Brain microvascular endothelial cell (primary cell): ENCODE measurements at places on chromosomes 5 and 9.

DNA sequence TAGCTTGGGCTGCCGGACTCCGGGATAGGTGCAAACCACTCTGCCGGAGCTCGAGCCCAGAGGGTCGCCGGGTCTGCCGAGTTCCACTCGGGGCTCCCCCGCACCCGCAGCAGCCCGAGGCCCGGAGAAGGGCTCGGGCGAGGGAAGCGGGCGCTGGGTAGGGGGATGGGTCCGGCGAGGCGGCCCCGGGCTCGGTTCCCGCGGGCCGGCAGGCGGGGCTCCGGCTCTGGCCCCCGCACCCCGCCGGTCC is 507 bp downstream of the RICTOR start:
- DNase-seq = no peak

GRCh38 chr9:131831380-131832165 is 91.7 kb upstream of the RAPGEF1 start:
- no peak for DNase-seq

GRCh38 chr9:125889476-125890419 is 142.6 kb downstream of the PBX3 start:
- DNase-seq = peak; percentile 9

GRCh38 chr5:149141224-149141956 is at the start of gene ABLIM3:
ABLIM3 (plus strand) TSS chr5:149141493; CDS start chr5:149142096, 603 bp downstream.
- DNase-seq = peak; percentile 55

DNA sequence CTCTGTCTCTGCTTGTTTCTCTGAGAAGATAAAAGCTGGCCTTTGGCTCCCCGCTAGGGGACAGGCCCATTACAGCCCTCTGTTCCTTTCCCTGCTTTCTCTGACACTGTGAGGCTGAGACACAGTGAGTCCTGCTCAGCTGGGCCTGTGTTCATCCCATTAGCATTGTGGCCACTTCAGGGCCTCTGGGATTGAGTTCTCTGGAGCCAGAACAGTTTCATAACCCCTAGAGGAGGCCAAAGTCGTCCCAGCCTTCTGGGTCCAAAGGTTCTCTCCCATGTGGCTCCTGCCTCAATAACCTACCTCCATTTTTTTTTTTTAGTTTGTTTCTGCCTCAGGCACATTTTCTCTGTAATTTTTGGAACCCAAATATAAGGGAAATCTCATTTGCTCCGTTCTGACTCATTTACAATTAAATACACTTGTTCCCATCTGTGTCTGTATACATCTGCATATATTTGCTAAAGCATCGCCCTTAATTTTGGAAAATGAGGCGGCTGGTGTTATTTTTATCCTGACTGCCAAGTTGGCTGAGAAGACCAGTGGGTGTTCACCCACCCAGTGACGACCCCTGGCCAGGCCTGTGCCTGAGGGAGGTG is 27.3 kb upstream of the CTNNA1 start:
- DNase-seq = no peak

DNA sequence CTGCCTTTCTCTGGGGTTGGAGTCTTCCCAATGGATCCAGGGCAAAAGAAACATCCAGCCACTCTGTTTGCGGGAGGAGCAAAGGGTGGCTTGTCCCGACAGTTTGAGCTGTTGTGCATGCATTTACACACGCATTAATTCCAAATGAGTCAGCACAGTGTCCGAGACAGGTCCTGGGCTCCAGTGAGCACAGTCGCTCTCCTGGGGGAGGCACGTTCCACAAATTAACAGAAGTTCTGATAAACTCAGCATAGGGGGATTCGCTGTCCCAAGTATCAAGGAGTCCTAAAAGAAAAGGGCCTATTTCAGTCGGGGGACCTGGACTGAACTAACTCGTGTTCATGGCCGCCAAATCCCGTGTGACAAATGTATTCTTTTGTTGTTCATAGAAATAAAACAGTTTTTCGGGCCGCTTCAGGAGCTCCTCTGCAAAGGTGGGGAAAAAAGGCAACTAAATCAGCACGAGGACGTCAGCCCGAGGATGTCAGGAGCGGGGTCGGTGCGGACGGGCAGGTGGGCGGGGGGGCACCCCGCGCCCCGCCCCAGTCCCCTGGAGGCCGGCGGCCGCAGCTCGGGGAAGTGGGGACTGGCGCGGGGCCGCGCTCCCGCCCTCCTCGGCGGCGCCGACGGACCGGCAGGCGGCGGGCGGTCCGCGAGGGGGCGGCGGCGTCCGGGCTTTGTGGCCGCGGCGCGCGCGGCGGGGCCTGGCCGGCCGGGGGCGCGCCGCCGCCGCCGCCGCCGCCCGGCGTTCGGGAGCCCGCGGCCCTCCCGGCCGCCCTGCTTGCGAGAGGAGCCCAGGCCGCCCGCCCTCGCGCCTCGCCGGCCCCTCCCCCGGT is at the start of gene MSANTD3:
Gene MSANTD3, plus strand, starts transcription at position 614 of the 836 bp plus-strand sequence. CDS start 14,796 bp downstream, outside the sequence.
- DNase-seq = peak; percentile 73

GRCh38 chr9:97930972-97931371 is 7.0 kb downstream of the HEMGN start:
- no peak for DNase-seq

DNA sequence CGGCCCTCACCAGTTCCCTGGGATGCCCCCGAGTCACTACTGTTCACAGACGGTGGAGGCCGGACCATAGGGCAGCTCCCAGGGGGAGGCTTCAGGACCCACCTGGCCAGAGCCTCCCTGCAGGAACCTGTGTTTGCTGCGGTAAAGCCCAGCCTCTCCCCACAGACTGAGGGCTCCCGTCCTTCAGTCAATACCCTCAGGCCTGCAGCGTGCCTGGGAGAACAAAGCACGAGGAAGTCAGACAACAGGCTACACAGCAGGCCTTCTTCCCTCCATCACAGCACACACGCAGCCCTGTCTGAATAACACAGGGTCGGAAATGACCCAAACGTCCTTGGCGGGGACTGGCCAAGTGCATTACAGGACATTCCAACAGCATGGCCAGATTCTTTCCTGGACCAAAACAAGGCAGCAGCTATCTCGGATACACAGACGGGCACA is 34.4 kb downstream of the COL23A1 start:
- DNase-seq = no peak

- no peak for DNase-seq
Observed at GRCh38 chr5:166276006-166276405, 2015.4 kb upstream of the WWC1 start.

- DNase-seq = peak; percentile 12
Observed at GRCh38 chr9:125325826-125326225, 64.2 kb downstream of the GAPVD1 start.

DNA sequence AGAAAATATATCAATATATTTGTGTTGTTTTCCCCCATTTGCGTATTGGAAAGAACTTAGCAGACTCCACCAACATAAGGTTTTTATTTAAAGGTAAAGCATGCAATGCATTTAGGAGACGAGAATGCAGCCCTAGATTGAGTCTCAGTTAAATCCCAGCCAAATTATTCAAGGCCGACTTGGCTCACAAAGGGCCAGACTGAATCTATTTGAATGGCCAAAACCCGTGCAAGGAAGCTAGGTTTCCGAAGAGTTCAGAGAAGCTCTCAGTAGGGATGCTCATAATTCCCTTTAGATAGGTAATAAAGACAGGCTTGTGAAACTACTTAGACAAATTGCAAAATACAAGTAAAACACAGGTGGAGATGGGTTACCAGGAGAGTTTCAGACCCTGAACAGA is 520.3 kb downstream of the CDH9 start:
- DNase-seq = no peak

DNA sequence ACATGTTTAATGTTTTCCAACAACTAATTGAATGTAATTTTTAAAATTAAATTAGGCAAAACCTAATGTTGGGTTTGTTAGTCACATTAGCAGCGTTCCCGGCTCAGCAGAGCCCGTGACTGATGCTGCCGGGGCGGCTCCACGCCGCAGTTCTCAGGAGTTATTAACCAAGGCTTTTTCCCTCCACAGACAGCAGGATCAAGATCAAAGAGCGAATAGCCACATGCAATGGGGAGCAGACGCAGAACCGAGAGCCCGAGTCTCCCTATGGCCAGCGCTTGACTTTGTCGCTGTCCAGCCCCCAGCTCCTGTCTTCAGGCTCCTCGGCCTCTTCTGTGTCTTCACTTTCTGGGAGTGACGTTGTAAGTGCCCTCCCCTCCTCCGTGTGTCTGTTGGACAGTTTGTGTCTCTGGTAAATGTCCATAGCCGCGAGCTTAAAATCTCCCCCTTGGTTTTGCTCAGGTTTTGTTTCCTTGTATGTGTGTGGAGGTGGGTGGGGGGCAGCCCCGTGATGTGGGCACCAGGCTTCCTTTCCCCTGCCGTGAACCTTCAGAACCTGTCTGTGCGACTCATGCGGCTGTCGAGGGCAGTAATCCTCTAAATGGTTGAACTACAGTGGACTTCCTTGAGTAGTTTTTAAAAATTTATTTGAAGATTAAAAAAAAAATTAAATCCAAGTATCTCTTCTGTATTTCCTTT is 37.1 kb downstream of the TENT4A start:
- DNase-seq = no peak

DNA sequence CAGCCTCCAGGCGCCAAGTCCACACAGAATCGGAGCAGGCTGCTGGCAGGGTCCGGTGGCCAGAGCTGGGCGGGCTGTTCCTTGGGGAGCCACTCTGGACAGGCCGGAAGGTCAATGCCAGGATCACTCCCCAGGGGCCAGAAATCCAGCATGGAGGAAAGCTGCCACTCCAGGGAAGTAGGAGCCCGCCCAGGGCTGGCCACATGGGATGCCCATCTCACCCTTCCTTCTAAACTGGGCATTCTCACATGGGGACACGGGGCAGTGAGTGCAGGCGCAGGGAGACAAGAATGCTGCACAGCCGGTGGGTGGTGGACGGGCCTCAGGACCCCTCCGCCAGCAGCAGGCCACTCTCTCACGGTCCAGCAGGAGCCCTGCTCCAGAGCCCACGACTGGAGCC is 58.2 kb downstream of the ADAMTS2 start:
- no peak for DNase-seq

DNA sequence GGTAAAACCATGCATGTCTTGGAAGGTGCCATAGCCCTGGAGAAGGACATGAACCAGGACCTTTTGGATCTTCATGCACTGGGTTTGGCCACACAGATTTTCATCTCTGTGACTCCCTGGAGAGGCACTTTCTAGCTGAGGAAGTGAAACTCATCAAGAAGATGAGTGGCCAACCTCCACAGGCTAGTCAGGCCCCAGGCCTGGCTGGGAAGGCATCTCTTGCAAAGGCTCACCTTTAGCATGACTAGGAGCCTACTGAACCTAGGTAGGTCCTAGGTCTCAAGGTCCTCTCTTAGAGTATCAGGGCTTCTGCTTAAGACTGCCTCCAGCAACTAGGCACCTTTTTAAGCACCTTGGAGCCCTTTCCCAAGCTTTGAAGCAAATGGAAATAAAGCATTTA is 1448.7 kb upstream of the ACO1 start:
- no peak for DNase-seq

GRCh38 chr9:128091144-128091543 is 23.1 kb downstream of the SLC25A25 start:
- peak; percentile 67 for DNase-seq
